ENCODE measurements at places on chromosomes 3 and 15.

DNA sequence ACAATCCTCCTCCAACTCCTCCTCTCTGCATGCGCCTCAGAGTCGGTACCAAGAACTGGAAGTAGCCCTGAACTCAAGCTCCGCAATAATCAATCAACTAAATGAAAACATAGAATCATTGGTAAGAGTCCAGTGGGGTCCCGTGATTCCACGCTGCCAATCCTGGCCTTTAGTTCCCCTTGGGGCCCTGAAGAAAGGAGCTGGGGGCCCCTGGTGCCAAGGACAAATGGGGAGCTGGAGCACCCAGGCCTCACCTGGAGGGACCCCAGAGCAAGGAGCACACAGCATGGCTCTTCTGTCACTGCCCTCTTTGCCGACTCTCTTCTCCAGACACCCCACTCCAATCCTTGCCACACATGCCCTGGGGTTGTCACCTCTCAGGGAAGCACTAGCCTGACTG lies 80.3 kb downstream of the ADAMTS7 start:
- DNase-seq: no peak

GRCh38 chr3:8438507-8439079 lies 63.0 kb upstream of the LMCD1 start:
- DNase-seq: no peak

- DNase-seq: no peak
Observed at GRCh38 chr3:155386919-155387318, 93.4 kb upstream of the STRIT1 start.

- no peak for DNase-seq
Observed at GRCh38 chr3:193903966-193904365, 232.0 kb upstream of the HES1 start.

GRCh38 chr15:73394782-73395181 lies 26.0 kb upstream of the HCN4 start:
- no peak for DNase-seq

GRCh38 chr3:177466074-177466473 lies 268.8 kb upstream of the TBL1XR1 start:
- no peak for DNase-seq
